CD4-positive, alpha-beta T cell treated with Interleukin-10 for 1 hour (primary cell): ENCODE measurements at places on chromosomes 11 and 22.

GRCh38 chr11:116217006-116217405 is 555.8 kb downstream of the BUD13 start:
- no peak for DNase-seq

GRCh38 chr22:45263463-45264269 is 21.1 kb upstream of the UPK3A start:
- no peak for DNase-seq

GRCh38 chr22:48845356-48845936 is 982.2 kb downstream of the BRD1 start:
- no peak for DNase-seq

GRCh38 chr22:43038325-43038724 is 23.4 kb upstream of the PACSIN2 start:
- no peak for DNase-seq

DNA sequence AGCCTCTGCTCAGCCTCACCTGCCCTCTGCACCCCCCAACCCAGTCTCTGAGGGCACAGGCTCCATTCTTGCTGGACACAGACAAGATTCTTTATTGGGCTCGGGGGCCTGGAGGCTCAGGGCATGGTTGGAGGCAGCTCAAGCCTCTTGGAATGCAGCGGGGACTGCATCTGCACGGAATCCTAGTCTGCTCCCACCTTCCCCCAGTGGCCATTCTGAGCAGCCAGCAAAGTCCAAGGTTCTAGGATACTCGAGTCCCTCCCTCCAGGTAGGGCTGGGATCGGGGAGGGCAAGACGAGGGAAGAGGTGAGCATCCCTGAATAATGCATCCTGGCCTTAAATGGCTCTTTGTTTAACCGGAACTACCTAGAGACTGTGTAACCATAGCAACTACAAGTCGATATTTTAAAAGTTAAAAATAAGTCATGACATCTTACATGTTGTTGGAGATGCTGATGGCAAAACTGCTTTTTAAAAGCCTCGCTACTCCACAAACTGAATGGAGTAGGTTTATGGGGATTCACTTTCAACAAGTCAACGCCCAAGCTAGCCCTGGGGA is 10.7 kb upstream of the IGSF22 start:
- no peak for DNase-seq

DNA sequence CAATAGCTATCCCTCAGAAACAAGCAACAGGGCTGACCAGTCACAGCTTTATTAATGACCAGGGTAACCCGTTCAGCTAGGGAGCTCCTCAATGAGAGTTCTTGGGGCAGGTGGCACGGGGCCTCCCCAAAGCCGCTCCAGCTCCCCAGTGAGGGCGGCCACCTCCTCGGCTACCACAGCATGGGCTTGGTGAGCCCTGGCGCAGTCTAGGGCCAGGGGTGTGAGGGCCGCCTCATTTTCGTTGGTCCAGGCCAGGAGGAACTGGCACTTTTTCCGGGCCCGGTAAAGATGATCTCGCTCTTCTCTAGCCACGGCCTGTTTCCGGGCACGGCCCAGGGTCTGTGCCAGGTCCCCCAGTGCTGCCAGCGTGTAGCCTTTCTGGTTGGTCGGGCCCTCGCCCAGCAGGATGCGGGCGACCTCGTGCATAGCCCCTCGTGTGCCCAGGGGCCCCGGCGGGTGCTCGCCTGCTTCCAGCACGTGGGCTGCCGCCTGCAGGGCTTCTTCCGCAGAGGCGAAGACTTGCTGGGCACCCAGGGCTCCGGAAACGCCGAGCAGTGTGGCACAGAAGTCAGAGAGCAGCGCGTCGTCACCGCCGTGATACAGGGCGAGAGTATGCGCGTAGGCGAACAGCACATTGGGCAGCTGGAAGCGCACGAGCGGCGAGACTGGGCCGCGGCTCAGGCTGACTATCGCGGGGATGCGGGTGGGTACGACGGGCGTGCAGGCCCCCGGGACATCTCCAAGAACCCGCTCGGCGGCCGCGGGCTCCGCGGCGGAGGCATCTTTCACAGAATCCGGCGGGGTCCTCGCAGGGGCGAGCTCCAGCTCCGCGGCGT is 913 bp downstream of the ZNHIT2 start:
- DNase-seq = peak; percentile 69

DNA sequence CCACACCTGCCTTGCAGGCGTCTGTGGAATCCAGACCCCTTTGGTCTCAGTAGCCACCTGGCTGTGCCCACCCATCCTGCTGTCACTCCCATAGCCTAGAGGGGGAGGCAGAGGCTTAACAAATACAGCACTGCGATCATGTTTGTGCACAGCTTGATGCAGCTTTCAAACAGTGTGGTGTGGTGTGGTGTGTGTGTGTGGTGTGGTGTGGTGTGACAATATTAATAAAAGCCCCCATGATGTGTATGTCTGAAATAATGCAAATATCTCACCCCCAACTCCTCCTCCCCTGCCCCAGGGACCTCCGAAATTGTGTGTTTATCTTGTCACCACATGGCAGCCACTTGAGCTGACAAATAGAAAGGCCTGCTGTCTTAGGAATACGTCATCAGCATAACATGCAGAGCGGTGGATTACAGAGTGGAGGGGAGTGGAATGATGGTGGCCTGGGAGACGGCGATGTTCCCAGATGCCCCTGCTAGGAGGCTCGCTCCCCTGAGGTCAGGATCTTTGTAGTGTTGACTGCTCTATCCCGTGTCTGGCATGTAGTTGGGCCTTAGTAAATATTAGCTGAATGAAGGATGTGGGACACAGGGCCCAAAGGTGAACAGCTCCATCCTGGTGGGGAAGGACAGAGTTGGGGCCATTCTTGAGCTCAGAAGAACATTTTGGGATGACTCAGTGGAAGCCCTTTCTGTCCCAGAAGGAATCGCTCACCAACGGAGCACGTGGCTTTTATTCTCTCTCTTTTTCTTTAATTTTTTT is 2.8 kb downstream of the PDXP start:
- DNase-seq = peak; percentile 54

- no peak for DNase-seq
Measured at GRCh38 chr22:39268645-39269044, 23.9 kb upstream of the PDGFB start.

- no peak for DNase-seq
Measured at GRCh38 chr11:64891215-64891848, 12.9 kb upstream of the EHD1 start.

DNA sequence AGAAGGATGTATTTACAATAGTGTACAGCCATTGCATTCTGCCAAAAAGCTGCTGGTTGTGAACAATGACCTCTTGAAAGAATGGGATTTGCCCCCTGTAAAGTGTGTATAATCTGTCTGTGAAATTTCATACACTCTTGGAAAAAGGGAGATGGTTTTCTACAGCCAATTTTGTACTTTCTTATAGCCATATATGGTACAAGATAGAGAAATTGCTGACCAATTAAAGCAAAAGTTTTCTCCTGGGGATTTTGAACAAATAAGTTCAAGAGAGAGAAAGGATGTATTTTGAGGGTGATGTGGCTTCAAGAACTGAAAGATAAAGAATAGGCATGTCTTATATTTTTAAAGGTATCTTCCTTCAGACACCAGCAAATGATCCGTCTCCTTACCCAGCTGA is 211.0 kb downstream of the NAV2 start:
- no peak for DNase-seq

DNA sequence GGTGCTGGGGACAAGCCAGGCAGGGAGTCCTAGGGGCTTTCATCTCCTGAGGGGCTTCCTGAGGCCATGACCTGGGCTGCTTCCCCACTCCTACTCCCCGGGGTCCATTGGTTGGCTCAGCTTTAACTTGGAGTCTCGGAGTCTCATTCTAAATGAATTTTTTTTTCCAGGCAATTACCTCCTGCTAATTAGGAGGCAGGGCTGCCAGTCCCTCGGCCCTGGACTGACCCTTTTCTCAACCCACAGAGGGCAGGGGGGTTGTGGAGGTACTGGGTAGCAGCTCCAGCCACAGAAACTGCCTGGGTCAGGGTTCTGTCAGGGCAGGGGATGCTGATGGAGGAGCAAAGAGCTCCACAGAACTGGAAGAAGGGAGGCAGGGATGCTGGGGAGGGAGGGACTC is 11.9 kb downstream of the SYT7 start:
- no peak for DNase-seq
